Activated effector memory CD4-positive, alpha-beta T cell treated with anti-CD3 and anti-CD28 coated beads, Interleukin-2, amount 50 U/mL, for 16 hours (primary cell): ENCODE measurements at places on chromosomes 2 and 18.

- no peak for DNase-seq
Observed at GRCh38 chr2:236998236-236998635, 87.5 kb upstream of the COPS8 start.

DNA sequence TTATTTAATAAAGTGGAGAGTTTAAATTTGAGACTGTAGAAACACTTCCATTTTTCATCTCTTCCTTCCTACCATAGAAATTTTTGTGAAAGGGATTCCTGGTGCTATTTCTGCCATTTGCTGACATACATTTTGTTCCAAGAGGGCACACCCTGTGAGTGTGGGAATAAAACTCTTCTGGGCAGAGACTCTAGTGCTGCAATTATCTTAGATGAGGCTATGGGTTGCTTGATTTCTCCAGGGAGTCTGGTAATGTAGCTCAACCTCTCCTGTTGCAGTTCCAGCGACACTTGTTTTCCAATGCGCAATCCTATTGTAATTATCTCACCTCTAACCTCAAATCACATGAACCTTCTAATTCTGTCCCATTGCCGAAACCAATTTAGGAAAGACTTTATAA lies 60.1 kb upstream of the ZSWIM2 start:
- no peak for DNase-seq

GRCh38 chr2:142940606-142941223 lies 63.3 kb downstream of the KYNU start:
- no peak for DNase-seq

DNA sequence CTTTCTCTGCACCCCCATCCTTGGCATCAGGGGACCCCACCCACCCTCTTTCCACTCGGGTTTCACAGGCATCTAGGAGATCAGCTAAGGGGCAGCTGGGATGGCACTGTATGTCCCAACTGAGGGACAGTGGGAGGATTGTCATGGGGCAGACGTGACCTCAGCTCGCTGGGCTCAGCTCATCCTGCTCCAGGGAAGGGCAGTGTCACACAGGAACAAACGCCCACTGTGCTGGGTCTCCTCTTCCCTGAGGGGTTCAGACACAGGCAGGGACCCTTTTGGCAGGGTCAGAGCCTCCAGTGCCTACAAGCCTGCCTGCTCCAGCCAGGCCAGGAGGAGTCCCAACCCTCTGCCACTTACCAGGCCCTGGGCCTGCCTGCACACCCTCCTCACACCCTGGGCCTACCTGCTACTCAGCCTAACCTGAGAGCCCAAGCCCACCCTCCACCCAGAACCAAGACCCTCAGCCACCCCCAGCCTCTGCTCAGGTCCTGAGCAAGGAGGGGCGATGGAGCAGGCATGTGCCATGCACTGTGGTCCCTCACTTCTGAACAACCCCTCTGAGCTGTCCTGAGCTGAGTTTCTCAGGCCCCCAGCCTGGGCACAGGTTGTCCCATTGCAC lies 68.2 kb downstream of the HS1BP3 start:
- DNase-seq, result no peak

DNA sequence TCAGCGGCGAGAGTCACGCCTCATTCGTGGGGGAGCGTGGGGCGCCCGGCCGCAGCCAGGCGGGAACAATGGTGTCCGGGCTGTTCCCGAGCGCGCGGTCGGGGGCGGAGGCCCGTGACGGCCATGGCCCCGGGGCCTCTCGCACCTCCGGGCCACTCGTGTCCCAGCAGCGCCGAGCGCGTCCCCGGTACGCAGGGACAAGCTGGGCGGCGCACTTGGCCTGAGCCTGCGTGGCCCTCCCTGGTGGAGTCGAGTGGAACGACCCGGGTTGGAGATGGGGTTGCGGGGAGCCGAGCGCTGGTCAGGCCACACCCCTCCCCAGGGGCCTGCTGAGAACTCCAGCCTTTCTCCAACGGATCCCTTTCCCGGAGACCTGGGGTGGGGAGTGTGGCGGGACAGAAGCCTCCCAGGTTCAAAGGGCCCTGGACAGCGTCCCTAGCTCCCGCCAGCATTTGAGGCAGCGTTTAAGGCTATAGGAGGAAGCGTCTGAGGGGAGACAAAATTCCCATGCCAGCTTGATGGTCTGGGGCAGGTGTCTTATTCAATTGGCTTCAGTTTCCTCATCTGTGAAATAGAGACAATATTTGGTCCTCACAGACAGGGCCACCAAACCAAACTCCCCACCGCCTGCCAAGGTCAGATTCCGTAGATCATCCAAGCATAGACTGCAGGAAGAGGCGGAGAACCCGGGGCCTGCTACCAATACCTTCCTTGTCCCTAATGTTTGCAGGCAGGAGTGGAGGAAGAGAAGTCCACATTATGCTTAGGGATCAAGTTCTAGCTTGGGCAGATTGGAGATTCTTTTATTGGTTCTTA lies 553 bp downstream of the CNDP2 start:
- DNase-seq, result peak; percentile 79

DNA sequence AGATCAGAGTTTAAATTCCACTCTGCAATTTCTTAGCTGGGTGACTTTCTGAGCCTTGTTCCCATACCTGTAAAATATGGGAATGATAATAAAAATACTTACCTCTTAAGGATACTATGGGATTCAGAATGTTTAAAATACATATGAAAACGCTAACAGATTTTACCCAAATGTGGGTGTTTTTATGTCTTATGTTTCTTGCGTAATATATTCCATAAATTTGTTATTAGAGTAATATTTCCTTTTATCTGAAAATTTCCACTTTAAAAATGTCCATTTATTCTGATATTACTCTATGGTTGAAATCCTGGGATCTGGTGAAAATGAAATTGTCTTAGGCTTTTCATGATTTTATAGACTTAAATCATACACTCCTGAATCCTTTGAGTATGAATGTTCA lies 45.5 kb downstream of the MAPRE2 start:
- no peak for DNase-seq

DNA sequence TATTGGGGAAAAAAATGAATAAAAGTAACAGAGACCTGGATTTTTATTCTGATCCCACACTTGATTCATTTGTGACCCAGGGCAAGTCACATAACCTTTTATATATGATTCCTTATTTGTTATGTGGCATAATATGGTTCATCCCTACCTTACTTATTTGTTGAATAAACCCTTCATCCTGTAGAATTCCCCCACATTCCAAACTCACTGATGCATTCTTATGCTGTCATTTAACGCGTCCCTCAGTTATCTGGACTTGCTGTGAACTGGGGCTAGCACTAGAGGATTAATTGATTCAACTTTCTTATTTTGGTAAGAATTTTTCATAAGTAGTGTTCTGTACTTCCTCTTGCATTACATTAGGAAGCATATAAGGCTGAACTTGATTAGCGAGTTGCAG lies 384.7 kb upstream of the RAB12 start:
- DNase-seq, result no peak

DNA sequence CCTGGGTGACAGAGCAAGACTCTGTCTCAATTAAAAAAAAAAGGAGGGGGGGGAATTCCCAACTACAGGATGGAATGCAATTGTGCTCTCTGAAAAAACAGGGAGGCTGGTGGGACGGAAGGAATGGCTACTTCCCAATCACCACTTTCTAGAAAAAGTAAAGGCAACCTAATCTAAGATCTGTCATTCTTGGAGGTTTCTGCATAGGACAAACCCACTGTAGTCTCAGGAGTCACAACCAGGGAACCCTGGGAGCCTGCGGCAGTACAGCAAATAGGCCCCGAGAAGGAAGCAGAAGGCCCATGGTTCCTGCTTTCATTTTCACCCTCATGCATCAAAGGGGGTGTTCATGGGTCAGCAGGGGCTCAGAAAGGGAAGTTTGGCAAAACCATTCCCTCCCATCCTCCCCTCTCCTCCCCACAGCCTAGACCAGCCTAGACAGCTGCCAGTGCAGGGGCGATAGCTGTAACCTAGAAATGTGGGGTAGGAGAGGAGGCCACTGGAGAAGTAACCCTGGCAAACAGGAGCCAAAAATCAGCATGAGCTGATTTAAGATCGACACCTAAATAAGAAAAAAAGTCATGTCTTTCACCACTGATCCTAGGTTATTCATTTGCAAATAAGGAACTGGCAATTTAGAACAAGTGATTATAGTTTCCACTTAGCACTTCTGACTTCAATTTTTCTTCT lies 48.0 kb downstream of the TRABD2A start:
- DNase-seq, result no peak

DNA sequence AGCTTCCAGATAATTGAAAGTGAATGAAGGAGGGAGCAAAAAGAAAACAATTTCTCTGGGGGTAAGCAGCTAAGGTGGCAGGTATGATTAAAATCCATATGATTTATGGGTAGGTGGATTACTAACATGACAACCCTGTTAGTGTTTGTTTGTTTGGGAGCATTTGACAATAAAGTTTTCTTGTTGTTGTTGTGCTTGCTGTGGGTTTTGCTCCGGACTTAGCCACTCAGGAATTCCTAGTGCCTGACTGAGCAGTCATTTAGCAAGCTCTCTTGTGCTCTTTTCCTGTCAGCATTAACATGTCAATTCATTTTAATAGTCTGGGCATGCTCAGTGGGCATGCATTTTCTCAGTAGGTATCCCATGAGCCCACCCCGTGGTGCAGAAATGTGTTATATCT lies 674.8 kb upstream of the ZEB2 start:
- no peak for DNase-seq

- no peak for DNase-seq
Observed at GRCh38 chr2:171723716-171724683, 36.7 kb downstream of the DYNC1I2 start.

DNA sequence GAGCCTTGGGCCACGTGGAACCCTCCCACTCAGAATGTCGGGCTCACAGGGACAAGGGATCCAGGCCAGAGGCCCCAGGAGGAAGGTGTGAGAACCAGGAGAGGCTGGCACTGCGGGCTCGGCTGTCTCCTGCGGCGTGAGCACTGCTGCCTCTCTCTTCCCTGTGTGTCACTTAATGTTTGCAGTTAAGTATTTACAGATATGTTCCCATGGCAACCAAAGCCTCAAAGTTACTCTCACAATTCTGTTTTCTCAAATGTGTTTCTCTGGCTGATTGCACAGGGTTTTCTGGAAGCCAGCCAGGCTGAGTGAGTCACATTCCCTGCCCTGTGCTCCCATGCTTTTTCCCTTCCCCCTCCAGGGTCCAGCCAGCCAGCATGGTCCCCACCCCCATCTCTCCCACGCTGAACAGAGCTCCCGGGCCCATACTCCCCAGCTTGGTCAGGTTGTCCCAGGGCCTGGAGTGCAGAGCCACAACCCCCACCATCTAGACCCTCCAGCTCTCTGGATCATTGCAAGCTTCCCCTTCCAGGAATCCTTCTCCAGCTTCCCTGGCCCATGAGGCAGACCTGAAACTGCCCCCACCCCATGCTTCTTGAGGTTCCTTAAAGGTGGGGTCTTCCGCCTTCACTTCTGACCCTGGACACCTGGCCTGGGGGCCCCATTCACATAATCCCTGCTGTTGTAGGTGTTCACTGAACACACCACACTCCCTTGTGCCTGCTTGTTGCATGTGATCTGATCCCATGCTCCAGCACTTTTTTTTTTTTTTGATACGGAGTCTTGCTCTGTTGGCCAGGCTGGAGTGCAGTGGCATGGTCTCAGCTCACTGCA lies 265.9 kb downstream of the CELF4 start:
- no peak for DNase-seq

DNA sequence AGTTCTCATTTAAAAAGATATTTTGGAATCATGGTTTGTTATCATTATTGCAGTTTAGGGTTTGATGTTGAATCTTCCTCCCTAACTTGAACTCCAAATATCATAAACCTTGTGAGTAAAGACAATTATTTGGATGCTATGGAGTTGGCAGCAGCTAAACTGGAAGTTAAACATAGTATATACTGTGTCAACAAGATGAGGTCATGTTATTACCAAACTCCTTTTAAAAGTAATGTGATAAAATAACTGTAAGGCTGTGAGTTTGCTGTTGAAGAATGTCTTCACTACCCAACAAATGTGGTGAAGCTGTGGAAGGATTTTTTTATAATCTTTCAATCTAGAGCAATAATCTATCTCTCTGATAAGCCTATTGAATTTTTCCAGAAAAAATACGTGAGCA lies 16.0 kb downstream of the DNAH6 start:
- DNase-seq, result no peak

DNA sequence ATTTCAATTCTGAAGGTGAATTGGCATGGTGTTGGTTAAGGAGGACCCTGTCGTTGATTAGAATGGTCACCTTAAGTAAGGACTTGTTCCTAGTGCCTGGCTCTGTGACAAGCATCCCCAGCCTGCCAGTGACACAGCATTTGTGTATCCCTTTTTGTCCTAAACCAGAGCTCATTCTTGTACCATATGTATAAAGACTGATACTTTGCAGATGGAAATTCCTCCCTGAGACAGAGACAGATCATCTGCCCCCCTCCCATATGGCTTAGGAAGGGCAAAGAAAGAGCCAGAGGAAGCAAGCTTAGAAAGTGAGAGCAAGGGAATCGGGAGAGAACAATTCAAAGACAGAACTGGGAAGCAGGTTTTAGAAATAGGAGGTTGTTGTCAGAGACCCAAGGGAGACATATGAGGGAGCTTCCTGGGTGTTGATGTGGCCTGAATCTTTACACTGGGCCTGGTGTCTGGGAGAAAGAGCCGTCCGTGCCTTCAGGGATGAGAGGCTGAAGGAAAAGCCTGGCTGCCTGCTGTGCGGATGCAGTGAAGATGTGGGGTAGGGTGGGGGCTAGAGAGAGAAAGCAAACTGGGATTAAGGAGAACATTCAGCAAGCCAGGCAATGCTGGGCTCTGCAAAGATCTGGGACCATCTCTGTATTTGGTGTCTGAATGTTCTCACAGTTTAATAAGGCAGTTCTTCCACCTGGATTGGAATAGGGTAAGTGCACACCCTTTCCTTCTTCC lies 13.2 kb upstream of the CHRNA1 start:
- DNase-seq, result no peak

DNA sequence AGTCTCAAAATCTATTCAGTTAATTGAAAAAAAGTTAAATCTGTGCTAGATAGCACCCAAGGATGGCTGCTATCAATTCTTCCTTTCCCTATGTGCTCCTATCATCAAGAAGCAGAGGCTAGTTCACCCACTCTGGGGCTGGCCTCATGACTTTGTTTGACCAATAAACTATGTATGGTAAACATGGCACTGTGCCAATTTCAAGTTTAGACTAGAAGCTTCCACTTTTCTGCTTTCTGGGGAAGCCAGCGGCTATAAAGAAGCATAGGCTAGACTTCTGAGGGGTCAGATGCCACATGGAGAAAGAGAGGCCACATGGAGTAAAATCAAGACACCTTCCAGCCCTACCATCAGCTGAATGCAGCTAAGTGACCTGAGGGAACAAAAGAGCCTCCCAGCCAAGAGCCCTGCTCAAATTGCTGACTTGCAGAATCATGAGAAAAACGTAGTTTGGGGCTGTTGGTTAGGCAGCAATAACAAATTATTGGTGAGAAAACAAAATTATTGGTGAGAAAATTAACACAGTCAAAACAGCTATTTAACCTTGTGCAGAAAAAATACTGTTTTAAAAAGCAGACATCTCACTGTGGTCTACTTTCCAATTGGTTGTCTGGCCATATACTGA lies 86.5 kb upstream of the SLC14A2 start:
- DNase-seq, result no peak

- no peak for DNase-seq
Observed at GRCh38 chr2:96608469-96609455, 29.4 kb downstream of the KANSL3 start.

GRCh38 chr18:63683152-63683551 lies 19.6 kb upstream of the SERPINB11 start:
- no peak for DNase-seq
